Frontal cortex (tissue), 4 donors: ENCODE measurements at places on chromosomes 4 and X.

DNA sequence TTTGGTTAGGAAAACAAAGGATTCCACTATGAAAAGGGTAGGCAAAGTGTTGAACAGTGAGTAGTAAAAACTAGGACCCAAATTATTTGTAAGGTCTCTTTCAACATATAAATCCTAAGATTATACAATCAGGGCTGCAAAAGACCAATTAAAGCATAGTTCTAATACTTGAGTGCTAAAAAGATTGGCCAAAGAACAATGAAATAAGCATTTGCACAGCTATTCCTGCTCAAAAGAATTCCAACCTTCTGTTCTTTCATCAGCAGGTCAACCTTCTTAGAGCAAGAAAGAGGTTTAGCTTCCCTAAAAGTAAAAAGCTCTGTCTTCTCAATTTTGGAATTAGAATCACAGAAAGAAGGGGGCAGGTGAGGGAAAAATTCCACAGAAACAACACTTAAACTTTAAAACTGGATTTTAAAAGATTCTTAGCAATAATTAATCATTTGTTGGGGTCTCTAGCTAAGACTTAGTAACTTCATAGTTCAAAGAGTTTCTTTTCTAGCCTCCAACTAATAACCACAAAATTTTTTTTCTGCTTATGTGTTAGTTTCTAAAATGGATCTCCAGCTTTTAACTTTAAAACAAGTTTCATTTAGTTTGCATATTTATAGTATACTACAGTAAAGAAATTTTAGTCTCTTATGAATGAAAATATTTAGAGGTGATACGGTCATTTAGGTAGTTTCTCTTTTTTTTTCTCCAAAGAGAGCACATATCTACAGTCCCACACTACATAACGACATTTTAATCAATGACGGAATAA lies 16.3 kb downstream of the TSPAN5 start:
- DNase-seq, result no peak

DNA sequence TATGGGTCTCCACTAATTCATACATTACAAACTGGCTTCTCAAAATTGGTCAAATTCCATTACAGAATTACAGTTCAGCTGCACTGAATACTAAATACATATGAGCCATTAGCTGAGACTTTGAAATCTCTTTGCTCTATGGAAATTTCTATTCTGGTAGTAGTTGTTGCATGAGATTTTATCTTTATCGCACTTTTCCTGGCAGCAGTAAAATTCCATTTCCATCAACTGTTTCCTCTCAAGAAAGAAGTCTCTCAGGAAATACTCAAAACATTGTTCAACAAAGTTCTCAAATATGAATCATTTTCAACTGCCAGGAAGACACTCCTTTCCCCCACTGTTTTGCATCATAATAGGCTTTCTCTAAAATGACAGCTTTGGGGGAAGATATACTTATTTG lies 51.3 kb downstream of the ATP11C start:
- DNase-seq, result no peak

DNA sequence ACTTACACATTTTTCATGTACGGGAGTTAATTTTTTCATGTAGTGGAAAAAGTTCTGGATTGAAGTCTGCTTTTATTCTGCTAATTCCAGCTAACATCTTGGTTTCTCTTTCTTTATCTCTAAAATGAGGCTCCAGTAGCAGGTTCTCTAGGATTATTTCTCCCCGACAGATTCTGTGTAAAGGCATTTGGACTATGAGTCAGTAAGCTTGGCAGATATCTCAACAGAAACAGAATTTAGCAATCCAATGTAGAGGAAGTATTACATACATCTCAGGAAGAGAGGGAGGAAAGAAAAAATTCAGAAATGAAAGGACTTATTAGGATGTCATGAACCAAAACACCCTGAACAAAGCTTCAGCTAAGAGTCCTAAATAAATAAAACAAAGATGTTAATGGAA lies 1682.3 kb upstream of the TENM3 start:
- no peak for DNase-seq

GRCh38 chrX:112889400-112889799 lies 48.8 kb upstream of the AMOT start:
- no peak for DNase-seq

DNA sequence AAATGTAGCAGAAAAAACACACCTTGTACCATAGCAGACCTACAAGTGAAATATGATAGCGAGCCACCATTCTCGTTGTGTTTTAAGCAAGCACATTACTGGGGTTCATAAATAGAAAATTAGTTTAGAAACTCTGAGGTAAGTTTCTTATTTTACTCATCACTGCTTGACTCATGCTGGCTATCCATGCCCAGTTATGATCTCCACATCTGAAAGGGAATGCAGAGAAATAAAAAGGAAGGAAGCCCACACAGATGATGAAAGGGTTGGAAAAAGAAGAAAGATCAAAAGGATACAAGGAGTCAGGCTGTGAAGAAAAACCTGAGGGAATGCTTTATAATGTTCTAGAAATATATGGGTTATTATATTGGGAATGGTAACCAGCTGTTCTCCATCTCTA lies 54.5 kb downstream of the CAMK2D start:
- no peak for DNase-seq

DNA sequence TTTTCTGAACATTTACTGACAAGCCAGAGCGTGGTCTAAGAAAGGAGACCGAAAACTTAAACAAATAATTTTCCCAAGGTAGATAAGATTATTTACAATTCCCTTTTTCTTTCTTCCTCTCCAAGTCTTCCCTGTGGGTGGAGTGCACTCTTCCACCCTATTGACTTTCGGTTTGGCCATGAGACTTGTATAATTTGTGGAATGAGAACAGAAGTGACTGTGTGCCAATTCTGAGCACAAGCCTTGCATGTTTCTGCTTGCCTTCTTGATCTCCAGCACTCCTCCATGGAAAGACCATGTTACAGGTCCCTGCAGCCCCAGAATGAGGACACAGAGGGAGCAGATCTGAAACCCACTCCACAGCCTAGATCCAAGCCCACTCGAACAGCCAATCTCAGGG lies 150.0 kb upstream of the HPGD start:
- no peak for DNase-seq
